ENCODE measurements at places on chromosomes 7 and 10.

DNA sequence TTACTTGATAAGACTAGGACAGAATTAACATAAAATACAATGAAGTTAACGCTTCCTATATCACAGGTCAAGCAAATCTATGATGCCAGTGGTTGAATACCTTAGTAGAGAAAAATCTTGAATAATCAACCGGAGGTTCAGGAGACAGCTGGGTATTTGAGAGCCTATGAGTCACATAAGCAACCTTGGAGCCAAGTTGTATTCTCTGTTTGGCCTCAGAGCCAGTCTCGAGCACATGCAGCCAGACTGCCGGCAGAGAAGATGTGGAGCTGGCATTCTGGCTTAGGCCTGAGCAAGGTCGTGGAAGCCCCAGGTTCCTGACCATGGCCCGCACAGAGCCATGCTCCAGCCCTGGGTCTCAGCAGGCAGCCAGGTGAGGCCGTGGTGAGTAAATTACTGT, 90.3 kb downstream of the FAM204A start:
- DNase-seq, result no peak

DNA sequence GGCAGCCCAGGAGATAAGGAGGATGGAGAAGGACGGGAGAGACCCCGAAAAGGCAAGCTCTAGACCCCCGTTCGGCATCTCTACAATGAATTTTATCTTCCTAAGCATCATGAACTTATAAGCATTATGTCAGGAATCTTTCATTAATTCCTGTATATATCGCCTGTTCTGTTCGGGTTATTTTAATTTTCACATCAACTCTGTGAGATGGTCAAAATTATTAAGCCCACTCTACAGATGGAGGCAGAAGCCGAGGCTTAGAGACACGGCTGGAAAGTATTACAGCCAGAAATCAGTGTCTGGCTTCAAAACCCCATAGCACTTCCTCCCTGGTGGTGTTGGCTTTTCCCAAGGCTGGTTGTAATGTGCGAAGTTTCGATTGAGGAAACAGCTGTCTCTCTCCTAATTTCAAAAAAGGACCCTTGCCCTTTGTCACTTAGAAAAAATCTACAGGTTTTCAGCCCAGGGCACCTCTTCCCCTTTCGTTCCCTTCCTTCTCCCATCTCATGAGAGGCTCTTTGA, 1.5 kb upstream of the GRM8 start:
- no peak for DNase-seq

GRCh38 chr10:78116361-78116760, 82.7 kb downstream of the RPS24 start:
- no peak for DNase-seq

DNA sequence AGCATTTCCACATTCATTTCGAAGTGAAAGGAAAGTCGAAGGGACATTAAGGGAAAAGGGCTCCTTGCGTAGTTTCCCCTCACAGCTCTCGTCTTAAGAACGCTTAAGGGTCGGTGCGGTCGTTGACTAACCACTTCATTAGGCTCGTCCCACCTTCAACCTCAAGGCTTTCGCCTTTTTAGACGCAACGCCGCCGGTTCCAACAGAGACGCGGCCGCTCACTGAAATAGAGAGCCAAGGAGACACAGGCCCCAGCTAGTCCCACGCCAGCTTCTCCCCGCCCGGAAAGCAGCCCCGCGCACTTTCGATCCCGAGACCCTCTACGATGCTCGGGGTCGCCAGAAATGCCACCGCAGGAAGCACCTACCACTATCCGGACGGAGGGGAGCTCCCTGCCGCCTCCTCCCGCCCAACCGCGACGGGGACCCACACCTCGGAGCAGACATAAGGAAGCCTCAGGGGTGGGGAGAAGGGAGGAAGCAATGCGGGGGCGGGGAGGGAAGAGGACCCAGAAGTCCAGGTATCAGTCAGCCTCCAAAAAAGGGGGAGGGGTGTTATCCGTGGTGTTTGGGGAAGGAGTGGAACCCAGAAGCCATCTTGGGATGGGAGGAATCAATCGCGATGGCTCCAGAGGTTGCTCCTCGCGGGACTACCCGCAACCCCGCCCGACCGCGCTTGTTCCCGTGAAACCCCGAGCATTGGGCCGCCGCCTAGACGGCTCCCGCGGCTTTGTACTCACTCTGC, 559 bp downstream of the TRA2A start:
- DNase-seq, result peak; percentile 61

DNA sequence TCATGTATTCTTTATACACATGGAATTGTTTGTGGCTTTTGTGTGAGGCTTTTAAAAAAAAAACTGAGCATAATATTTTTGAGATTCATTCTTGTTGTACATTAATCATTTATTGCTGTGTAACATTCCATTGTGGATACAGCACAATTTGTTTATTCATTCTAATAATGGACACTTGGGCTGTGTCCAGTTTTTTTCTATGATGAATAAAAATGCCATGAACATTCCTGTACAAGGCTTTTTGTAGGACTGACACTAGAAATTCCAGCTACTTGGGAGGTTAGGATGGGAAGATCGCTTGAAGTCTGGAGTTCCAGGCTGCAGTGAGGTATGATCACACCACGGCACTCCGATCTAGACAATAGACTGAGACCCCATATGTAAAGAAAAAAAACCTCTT, 254.3 kb upstream of the CACNA2D1 start:
- no peak for DNase-seq

DNA sequence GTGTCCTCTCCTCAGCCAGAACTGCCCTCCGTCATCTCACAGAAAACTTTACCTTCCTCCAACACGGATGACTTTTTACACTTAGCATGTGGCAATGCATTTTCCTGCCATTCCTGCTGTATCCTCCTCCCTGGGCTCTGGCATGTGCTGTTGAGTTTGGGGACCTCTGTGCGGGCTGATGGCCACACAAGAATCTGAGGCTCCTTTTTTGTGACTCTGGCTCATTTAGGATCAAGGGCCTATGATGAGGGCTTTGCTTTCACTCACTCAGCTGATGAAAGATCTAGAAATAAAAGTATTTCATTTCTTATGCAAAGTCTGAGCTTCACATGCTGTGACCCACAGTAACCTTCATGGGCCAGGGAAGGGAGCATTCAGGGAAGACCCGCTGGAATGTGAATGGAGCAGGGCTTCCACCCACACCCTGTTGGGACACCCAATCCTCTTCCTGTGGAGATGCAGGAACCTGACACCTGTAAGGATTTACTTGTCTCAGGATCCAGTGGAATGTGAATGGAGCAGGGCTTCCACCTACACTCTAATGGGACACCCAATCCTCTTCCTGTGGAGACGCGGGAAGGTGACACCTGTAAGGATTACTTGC, 500.3 kb upstream of the MKI67 start:
- DNase-seq, result no peak

DNA sequence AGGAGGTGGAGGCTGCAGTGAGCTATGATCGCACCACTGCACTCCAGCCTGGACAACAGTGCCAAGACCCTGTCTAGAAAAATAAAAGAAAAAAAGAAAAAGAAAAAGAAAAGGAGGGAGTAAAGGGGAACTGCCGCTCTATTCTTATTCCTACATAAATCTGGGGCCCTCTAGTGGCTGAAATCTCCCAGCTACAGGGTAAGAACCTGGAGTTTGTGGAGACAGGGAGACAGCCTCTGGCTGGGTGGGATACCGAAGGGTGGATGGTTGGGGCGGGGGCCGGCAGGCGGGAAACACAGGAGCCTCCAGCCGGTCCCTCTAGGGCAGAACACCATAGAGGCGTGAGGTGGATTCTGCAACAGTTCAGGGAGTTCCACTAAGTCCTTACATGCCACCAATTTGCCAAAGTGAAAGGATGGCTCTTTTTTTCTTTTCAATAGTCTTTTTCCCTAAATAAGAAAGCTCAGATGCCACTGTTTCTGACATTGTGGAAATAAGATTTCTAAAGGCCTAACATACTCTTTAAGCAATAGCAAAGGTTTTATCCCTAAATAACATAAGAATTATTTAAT, 117.3 kb downstream of the SVIL start:
- DNase-seq, result no peak

DNA sequence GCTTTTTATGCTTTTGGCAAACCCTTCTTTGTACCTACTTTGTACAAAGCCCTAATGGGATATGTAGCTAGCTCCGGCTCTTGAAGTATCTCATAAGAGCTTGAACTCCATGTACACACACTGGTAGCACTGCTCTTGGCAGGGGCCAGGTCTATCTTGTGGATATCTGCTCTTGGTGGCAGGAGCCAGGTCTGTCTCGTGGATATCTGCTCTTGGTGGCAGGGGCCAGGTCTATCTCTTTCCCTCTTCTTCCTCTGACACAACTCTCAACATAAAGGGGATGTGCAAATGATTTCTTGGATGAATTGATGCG, 91.9 kb downstream of the WNT2 start:
- DNase-seq, result no peak

DNA sequence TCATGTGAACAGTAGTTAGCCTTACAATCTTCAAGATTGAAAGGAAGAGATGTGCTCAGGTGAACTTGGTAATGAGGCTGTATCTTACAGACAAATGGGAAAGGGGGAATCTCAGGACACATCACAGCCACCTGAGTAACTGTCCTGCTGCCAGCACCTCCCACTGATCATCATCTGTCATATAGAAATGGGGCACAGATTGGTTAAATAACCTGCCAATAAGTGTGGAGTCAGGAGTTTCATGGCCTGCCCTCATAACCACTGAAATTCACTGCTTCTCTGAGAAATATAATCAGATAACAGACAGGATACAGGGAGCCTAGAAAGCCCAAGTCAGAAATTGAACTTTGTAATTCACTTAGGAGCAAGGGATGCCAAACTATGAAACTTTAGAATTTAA, 64.9 kb upstream of the TAS2R16 start:
- DNase-seq, result no peak

DNA sequence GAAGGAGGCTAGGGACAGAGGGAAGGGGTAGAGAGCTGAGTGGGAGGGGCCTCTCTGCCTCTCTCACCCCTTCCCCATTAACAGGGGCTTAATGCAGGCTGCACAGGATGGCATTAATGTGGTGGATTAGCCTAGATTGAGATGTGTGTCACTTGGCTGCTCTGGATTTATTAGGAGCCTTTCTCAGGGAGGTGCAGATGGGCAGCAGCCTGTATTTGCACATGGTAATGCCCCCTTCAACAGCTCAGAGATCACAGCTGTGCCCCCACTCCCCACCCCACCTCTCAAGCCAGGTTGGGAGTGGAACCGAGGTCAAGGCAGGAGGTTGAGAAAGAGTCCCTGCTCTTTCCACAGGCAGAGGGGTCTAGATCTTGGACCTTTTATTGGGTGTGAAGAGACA, 7.3 kb downstream of the PITX3 start:
- DNase-seq, result no peak

DNA sequence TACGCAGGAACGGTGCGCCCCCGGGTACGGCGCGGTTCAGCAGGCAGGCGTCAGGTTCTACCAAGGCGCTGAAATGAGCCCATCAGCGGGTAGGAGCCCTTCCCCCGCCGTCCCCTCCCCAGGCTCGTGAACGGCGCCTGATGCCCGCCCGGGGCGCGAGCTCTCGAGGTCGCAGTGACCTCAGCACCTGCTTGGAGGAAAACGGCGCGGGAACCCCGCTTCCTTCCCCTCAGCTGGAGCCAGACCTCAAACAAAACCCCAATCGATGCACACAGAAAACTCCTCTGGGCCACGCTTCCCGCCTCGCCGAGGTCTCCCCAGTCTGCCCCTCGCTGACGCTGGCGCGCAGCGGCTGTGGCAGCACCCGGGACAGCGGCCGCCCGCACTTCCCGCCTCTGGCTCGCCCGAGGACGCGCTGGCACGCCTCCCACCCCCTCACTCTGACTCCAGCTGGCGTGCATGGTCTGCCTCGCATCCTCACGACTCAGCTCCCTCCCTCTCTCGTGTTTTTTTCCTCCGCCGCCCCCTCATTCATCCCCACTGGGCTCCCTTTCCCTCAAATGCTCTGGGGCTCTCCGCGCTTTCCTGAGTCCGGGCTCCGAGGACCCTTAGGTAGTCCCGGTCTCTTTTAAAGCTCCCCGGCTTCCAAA, 514 bp upstream of the GAD2 start:
- DNase-seq, result peak; percentile 72

GRCh38 chr10:112663234-112664125, 216.5 kb downstream of the VTI1A start:
- DNase-seq, result no peak

GRCh38 chr7:33062023-33062781, at the start of gene NT5C3A:
Gene NT5C3A (minus strand): TSS chr7:33062776. CDS start chr7:33062705, 71 bp downstream.
- no peak for DNase-seq

GRCh38 chr7:43118313-43118712, 5.9 kb downstream of the HECW1 start:
- DNase-seq, result no peak

Measured in NCI-H748 treated with DMSO at 0.1 percent for 48 hours (cell line).